ENCODE measurements at places on chromosomes 3 and 15.

GRCh38 chr15:99729920-99730319, 3.3 kb downstream of the LYSMD4 start:
- DNase-seq = no peak

- DNase-seq = peak; percentile 0
Observed at GRCh38 chr3:32844914-32845313, 27.1 kb downstream of the TRIM71 start.

- DNase-seq = no peak
Observed at GRCh38 chr3:58214484-58215316, 3.9 kb upstream of the DNASE1L3 start.

DNA sequence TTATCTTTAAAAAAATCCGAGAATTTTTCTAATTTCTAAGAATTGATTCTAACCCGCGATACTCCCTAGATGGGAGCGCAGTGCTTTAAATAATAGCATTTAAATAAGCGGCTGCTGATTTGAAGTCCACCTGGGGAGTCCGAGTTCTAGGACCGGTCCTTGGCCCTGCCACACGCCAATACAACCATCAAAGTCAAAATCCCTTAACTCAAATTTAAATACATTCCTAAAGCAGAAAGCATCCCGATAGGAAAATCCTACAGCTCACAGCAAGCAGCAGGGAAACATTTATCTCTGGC, 508 bp upstream of the ECT2 start:
- no peak for DNase-seq

GRCh38 chr15:101126618-101127505, 125.0 kb downstream of the CHSY1 start:
- no peak for DNase-seq

DNA sequence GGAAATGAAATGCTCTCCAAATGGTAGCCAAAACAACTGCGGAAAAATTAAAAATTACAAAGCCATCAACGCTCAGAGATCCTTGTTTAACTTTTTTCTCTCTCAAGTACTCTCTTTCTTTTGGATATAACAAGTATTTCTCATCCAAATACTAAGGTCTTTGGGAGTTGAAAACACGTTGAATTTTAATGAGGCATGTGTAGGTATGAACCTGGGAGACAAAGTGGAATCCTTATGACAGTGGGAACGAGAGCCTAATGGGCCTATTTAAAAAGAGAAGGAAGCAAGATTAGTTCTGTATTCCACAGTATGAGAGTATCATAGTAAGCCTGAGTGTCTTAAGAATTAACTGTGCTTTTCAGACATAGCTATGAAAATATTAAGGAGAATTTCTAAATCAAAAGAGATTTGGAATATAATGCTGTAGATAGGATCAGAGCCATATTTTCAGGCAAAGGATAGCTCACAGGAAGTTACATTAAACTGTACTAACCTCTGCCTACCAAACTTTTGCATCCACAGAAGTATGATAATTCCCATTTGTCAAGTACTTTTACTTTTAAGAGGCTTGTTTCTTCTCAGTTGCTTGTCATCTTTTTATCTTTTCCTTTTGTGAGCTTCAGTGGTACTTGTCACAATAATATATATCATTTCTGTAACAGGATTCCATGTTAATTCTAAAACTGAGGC, 759 bp downstream of the CD96 start:
- DNase-seq = no peak

DNA sequence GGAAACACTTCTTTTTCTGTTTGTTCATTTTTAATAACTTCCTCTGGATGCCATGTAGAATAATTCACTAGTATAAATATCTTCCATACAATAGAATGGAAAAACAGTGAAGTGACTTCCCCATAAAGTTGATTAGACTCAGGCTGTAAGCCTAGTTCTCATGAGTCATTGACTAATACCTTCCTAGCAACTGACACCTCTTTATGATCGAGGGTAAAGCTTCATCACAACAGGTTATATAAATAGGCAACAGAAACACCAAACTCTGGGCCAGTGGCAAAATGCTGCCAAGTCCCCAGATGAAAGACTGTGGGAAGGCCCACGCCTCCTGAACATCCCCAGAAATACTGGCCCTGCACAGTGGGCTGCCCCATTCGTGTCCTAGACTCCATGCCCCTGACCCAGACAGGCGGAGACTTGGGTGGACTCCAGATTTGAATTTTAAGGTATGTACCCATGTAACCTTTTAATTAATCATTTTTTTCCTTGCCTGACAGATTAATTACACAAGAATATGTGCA, 71.3 kb upstream of the TBC1D23 start:
- no peak for DNase-seq

DNA sequence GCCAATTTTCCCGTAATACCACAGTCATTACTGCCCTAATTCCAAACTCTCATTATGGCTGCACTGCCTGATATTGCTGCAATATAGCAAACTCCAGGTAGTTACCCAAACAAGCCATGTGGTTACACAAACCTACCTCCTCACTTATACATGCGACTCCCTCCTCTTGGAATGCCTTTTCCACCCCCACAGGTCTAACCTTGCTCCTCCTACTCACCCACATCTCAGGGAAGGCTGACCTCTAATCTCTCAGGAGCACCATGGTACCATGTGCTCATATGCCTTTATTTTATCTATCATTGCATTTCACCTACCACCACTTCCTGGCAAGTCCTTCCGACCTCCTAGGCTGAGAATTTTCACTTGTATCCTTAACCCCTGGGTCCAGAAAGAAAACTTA, 2.9 kb downstream of the RBPMS2 start:
- no peak for DNase-seq

DNA sequence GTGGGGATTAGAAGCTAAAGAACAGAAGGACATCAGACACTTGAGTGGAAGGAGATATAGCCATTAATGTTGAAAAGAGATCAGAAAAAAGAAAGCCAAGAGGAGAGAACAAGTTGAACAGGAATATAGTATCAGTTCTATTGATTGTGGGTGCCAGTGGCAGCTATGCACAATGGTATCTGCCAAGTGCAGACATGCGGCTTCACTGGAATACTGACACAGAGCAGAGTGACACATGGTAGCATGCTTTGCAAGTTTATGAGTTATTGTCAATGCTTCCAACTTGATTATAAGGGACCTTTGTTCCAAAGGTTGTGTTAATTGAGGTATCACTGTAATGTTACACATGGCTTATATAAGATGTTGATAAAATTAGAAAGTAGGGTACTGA, 42.0 kb upstream of the TP63 start:
- no peak for DNase-seq

- no peak for DNase-seq
Observed at GRCh38 chr3:166569589-166569988, 732.4 kb upstream of the BCHE start.

GRCh38 chr15:59169251-59169708, 37.4 kb upstream of the LDHAL6B start:
- no peak for DNase-seq

All from NCI-H1092 treated with DMSO at 0.1 percent for 48 hours (cell line).